Activated CD8-positive, alpha-beta memory T cell treated with anti-CD3 and anti-CD28 coated beads for 4 hours (primary cell): ENCODE measurements at places on chromosomes 7 and 10.

DNA sequence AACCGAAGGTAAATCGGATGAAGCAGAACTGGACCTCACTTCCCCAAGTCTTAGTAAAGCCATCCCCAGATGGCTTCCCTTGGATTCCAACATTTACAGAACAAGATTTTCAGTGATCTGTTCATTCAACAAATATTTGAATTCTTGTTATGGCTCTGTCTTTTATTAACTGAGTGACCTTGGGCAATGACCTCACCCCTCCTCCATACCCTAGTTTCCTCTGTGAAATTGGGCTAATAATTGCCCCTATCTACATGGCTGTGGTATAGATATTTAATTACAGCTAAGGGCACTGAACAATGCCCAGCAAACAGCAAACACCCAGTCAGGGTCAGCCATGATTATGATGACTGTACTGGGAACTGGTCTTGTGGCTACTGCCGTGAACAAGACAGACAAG lies 19.1 kb downstream of the TECTB start:
- no peak for DNase-seq

- DNase-seq = no peak
These were observed 27.5 kb downstream of the CDCA7L start for GRCh38 chr7:21918216-21918615.

- DNase-seq = no peak
These were observed 23.5 kb upstream of the MEOX2 start for GRCh38 chr7:15709978-15710377.

GRCh38 chr7:1662101-1662500 lies 8.0 kb upstream of the ELFN1 start:
- DNase-seq = no peak

DNA sequence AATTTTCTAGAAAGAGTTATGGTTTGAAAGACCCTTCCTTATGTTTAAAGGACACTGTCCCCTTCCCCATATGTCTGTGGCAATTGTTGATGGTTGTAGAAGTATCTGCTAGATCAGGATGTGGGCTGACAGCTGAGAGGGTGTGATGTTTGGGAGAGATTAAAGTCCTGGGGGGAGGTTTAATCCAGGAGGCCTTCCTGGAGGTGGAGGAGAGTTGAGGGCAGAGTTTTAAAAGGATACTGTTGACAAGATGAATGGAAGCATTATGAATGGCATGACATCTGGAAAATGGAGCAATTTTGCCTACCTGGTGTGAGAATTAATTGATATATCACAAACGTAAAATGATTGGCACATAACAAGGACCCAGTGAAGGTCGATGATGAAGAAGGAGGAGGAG lies 32.9 kb upstream of the SMC3 start:
- no peak for DNase-seq

GRCh38 chr7:30145426-30145970 lies 10.7 kb downstream of the MTURN start:
- DNase-seq = no peak
